ENCODE measurements at places on chromosomes 1 and 21.

DNA sequence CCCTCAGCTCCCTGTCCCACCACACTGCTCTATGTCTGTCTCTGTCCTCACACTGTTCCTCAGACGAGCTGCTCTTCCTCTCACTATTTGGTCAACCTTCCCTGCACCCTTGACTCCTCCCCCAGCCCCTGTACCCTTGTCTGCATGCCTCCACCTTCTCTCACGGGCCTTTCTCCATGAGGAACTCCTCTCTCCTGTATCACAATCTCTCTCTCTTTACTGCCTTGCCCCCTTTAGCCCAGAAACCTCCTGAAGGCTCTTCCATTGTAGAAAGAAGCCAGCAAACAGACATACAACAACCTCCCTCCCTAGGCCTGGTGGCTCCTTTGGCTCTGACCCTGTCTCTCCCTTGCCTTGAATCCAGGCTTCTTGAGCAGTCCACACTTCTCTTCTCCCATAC is 251.6 kb upstream of the CSF3R start:
- DNase-seq, result no peak

- no peak for DNase-seq
Measured at GRCh38 chr21:31190516-31190915, 152.2 kb upstream of the KRTAP19-8 start.

DNA sequence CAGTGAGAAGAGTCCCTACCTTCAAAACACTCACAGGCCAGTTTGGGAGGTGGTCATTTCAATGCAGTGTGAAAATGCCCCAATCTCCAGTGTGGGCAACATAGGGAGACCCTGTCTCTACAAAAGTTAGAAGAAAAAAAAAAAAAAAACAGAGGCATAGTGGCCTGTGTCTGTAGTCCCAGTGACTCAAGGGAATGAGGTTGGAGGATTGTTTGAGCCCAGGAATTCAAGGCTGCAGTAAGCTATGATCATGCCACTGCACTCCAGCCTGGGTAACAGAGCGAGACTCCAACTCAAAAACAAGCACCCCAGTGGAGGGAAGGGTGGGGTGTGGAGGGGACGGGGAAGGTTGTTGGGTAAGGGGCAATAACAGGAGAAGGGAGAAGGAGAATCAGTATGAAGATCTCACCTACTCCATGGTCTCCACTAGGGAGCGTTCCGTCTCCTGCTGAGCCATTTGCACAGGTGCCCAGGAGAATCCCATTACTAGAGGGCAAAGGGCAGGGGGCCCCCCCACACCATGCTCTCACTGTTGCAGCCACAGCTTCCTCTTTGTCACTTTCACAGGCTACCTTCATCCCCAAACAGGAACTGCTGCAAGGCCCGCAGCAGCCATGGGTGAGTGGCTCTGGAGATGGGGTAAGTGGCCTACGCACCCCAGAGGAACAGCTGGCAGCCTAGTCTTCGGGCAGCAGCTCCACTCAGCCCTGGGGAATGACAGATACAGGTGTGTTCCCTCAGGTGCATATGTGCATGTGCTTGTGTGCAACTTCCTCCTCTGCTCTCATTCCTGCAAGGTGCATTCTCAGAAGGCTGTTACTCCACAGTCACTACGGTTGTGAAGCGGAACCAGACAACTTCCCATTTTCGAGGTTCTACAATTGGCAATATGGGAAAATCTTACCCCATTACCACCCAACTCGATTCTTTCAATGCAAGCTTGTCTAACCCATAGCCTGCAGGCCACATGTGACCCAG is 87.9 kb upstream of the LYST start:
- DNase-seq, result no peak

GRCh38 chr1:26498894-26499293 is 26.7 kb downstream of the HMGN2 start:
- no peak for DNase-seq

DNA sequence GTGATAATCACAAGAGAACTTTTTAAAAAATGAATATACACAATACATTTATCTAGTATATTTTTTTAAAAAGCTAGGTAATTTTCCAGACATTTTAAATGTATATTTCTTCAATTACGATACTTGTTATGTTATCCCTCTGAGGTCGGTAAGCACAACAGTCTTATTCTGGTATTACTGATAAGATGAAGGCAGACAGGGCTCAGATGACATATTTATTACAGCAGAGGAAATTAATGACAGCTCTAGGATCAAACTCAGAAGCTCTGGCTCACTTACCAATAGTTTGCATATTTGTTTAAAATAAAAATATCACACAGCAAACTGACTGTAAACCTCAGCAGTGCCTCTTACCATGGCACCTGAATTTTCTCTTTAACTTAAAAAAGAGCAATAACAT is 1347.0 kb upstream of the ADGRL2 start:
- DNase-seq, result no peak

DNA sequence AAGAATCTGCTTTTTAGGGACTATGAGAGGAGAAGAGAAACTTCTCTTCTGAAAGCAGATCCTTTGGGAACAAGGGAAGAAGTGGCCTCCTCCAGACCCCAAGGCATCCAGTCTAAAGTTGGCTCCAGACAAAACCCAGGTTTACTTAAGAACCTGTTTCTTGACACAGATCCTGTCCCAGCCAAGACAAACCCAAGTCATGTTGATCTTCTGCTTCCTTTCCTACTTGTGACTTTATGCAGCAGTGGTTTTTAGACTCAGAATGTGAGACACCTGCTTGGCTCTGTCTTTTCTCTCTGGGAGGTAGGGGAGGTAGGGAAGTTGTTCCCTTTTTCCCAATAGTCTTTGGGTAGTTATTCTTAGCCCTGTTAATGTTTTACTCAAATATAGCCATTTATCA is 38.3 kb downstream of the ELAPOR1 start:
- no peak for DNase-seq

- no peak for DNase-seq
Measured at GRCh38 chr1:43779266-43779665, 71.9 kb downstream of the ST3GAL3 start.

DNA sequence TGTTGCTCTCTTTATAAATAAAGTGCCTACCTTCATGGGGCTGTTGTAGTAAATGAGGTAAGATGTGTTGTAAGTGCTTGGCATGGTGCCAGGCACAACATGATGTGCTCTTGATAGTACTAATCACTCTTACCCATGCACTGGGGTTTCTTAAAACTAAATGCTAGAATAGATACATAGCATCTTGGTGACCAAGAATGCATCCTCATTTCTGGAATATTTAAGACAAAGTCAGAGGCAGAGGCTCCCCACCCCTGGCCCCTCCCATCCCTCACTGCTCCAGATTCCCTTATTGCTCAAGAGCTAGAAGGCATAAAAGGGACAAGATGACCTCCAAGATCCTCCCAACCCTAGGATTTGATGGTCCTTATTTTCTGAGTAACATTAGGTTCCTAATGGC is 61.3 kb downstream of the GLUL start:
- no peak for DNase-seq

DNA sequence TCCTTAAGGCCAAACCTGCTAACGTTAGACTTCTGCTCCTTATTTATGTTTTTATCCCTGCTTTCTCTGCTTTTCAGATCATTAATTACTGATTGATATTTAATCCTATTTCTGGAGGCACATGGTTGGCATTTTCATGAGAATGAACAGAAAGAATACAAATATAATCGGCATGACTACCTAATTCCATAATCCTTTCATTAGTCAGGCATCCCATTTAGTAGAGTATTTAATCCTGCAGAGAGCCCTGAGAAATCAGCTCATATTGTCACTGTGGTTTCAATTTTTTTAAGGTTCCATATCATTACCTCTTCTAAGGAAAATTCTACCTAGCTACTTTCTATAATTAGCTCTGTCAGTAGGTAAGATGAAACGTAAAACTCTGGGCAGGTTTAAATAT is 238.8 kb downstream of the NCAM2 start:
- no peak for DNase-seq

DNA sequence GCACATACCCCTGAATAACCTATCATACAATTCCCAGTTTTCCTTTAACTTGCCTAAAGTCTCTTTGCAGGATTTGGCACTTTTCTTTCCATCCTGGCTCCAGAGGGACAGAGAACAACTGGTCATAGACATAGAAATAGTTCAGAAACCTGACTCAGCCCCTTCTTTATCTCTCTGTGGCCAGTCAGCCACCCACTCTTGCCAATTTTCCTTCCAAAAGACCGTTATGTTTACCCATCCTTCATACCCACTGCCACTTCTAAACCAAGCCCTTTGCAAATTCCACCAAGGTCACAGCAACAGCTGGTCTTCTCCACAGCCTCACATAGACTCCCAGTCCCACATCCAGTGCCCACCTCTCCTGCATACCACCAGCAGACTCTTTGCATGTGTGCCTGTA is 127.2 kb upstream of the FGGY start:
- no peak for DNase-seq

DNA sequence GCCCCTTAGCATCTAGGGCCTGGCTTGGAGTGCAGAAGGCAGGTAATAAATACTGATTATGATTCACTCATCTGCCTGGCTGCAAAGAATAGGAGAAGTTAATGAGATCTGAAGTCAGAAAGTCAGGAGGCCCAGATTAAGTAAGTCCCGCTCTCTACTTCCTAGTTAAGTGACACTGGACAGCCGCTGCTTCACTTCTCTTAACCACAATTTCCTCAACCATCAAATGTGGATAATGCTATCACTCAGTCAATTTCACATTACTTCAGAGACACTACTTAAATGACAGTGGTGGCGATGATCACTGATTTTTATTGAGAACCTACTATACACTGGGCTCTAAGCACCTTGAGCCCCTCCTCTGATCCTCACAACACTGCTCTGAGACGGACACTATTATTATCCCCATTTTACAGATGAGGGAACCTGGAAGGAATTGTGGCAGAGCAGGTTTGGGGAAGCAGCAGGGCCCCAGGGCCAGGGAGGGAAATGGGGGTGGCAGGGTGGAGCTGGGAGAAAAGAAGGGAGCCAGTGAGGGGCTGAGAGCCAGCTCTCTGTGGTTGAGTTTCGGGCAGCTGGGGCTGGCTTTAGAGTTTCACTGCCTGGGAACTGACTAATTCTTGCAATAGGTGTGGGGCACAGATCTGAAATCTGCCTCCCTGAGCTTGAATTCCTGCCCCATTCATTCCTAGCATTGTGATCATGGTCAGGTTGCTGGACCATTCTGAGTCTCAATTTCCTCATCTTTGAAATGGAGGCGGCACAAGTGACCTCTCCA is 2.4 kb upstream of the E2F2 start:
- no peak for DNase-seq

GRCh38 chr1:27099135-27099586 is 55.8 kb downstream of the SLC9A1 start:
- DNase-seq, result no peak

GRCh38 chr21:41250519-41250918 is 66.1 kb upstream of the FAM3B start:
- no peak for DNase-seq

- no peak for DNase-seq
Measured at GRCh38 chr1:168220470-168220871, 5.3 kb upstream of the SFT2D2 start.

DNA sequence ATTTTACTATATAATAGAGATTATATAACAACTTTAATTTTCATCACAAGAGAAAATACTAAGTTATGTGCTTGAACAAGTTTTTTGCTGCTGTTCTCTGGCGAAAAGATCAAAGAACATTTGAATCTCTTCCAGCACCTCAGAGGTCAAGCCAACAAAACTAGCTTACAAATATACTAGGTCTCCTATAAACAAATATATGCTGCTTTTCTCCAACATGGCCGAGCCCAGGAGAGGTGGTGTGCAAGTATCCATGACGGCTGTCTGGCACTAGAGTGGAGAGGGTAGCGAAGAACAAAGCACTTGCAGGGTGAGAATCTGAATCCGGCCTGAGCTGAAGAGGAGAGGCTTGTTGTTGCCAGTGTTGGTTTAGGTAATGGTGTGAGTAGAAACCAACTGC is 7.5 kb upstream of the FMO3 start:
- DNase-seq, result no peak

DNA sequence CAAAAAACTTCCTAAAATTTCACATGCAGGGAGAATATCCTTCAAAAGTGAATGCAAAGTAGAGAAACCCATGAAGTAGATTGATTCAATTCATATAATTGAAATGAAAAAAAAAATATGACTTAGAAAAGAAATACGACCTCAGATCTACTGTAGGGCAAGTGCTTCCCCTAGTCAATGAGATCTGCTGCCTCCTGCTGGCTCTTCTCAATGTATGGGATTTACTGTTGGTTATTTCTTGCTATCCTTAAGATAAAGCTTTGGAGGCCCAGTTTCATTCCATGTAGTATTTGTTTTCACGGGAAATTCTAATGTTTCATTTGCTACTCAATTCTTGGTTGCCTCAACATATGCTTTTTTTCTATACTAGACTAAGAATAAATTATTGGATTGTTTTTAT is 46.2 kb downstream of the ZNF648 start:
- DNase-seq, result no peak

DNA sequence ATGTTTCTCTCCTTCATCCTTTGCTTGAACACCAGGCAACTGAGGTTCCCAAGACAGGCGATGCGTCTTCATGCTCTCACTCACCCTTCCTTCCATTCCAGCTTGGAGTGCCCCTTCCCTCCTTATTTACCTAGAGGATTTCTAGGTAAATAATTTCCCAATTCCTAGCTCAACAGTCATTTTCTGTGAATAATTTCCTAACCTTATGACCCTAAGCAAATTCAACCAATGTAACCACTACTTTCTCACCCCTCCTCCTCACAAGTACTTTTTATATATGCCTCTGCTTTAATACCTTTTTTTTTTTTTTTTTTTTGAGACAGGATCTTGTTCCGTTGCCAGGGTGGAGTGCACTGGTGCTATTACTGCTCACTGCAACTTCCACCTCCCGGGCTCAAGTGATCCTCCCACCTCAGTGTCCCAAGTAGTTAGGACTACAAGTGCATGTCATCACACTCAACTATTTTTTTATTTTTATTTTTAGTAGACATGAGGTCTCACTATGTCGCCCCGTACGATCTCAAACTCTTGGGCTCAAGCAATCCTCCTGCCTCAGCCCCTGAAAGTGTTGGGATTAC is 86.7 kb downstream of the USP24 start:
- no peak for DNase-seq

DNA sequence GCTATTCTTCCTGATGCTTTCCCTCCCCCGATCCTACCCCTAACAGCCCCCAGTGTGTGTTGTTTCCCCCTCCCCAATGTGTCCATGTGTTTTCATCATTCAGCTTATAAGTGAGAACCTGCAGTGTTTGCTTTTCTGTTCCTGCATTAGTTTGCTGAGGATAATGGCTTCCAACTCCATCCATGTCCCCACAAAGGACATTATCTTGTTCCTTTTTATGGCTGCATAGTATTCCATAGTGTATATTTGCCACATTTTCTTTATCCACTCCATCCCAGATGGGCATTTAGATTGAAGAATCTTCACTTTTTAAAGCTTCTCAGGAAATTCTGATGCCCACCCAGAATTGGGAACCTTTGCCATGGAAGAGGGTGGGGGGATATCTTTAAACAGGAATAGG is 19.0 kb upstream of the SLC2A1 start:
- DNase-seq, result no peak

- no peak for DNase-seq
Measured at GRCh38 chr1:200379432-200379757, 30.4 kb downstream of the ZNF281 start.

Data from cortex of kidney (tissue), 1 donor.